Epithelial cell of proximal tubule (primary cell): ENCODE measurements at places on chromosomes 13 and 19. TPM values are rescaled to one million over a fixed set of nuclear protein-coding genes. Genes with fewer than 3 reads are reported as not detected.

Gene NUCB1
- total RNA-seq: 142 and 250 TPM in 2 replicates

Gene CGB8
- 1.2 TPM in 2 replicates for total RNA-seq

Gene SLC6A16
- 0.07 and 0.29 TPM in 2 replicates for total RNA-seq

Gene CYP4F2
- total RNA-seq: not detected in 2 replicates

Gene ATP4A
- not detected in 2 replicates for total RNA-seq

Gene C13orf46
- total RNA-seq: not detected in 2 replicates

Gene TMEM161A
- 32.6 TPM in 2 replicates for total RNA-seq

Gene ZNF442
- 0.17 and 0.36 TPM in 2 replicates for total RNA-seq

Gene ZNF541
- total RNA-seq: not detected in 2 replicates

Gene ZNF85
- 11.4 and 12.1 TPM in 2 replicates for total RNA-seq

Gene DCT
- not detected in 2 replicates for total RNA-seq

Gene ZNF226
- 9.0 and 12.2 TPM in 2 replicates for total RNA-seq

Gene GSX1
- not detected in 2 replicates for total RNA-seq

Gene POU2F2
- 0.46 and 3.2 TPM in 2 replicates for total RNA-seq

Gene ZNF154
- total RNA-seq: 1.4 and 2.1 TPM in 2 replicates
